ENCODE measurements at places on chromosomes 2 and 18.

- peak; percentile 28 for DNase-seq
Measured at GRCh38 chr2:140580532-140581151, 1550.2 kb downstream of the LRP1B start.

- DNase-seq = no peak
Measured at GRCh38 chr2:138034536-138034935, 70.3 kb downstream of the HNMT start.

- no peak for DNase-seq
Measured at GRCh38 chr2:48749291-48750127, 6.0 kb downstream of the LHCGR start.

DNA sequence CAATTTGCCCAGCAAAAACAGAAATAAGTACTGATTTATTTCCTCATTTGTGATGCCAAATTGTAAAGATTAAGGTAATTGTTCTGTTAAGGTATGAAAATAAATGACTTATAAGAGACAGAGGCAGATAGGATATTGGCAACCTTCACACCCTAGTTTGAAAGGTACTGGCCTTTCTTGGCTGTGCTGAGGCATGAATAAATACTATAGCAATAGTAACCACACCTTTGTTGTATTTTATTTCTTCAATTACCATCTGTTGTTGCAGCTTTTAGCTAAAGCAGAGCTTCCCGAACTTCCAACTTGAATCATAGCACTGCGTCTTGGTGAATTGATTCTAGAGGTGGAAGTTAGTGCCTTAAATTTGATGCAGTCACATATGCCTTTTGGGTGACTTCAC is 55.9 kb downstream of the FMNL2 start:
- no peak for DNase-seq

- DNase-seq = peak; percentile 33
Measured at GRCh38 chr18:54742659-54743604, 85.3 kb upstream of the RAB27B start.

DNA sequence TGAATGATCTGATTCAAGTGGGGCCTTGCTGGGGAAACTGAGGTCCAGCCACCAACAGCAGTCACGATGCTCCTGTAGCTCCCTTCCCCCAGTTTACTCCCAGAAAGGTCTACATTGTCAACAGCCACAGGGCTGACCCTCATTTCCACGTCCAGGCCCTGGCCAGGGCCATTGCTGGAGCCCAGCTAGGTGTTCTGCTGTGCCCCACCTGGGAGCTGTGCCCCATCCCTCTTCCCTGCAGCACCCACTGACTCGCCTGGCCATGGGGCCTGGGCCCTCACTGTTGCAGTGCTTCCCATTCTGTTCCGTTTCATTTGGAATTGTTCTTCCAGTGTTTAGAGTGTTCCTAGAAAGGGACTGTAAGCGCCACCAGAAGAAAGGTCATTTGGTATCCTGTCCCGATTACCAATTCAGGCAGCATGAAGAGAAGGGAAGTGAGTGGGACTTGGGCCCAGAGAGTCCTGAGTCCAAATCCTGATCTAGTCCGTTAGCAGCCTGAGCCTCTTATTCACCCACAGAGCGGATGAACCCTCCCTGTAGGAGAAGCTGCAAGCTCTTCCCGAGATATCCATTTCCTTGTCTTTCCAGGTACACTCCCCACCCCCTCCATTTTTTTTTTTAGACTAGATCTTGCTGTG is 73.1 kb upstream of the HPCAL1 start:
- DNase-seq = no peak

Measured in hepatocyte (in vitro differentiated cells).